ENCODE measurements at places on chromosomes 13 and 19.

DNA sequence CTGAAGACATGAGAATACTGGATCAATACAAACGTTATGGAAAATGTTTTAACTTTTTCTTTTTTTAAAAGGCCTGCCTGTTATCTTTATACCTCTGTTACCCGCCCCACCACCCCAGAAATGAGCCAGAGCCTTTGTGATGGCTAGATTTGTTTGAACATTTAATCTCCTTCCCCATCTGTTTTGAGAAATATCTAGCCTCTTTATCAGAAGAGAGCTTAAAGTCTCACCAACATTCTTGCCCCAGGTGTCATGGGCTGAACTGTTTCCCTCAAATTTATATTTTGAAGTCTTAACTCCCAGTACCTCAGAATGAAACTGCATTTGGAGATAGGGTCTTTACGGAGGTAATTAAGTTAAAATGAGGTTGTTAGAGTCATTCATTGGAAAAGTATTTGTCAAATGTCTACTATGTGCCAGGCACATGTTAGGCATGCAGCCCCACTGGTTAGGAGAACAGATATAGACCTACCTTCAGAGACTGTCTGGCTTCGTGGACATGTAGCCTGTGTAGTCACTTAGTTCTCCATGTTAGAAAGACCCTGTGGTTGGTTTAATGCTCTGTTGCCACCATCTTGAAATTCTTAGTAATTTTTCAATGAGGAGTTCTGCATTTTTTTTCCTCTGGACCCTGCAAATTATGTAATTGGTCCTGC, 6.3 kb upstream of the RB1 start:
- no peak for DNase-seq

DNA sequence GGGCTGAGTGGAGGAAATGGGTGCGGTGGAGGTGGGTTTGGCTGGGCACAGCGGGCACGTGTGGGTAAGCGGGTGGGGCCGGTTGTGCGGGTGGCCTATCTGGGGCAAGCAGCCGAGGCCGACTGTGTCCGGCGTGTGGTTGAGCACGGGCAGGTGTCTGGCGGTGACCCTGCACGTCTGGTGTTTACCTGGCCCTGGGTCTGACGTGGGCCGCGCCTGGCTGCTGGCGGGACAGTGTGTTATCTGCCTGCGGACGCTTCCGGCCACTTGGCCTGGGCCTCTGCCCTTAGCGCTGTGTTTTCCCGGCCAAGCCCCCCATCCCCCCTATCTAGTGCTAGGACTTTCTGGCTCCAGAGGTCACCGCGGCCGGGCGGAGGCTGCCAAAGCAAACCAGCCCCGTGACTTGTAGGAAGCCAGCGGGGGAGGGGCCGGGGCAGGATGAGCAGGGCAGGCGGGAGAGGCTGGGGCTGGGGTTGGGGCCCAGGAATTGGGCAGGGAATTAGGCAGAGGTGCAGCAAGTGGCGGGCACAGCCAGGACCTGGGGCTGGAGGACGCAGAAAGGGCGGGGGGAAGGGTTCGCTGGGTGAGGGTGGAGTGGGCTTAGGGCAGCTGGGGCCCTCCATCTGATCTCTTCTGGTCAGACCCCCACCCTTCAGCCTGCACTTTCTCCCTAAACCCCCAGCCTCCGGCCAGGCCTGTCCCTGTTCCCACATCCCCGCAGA, 534 bp upstream of the HPN start:
- DNase-seq = peak; percentile 86

DNA sequence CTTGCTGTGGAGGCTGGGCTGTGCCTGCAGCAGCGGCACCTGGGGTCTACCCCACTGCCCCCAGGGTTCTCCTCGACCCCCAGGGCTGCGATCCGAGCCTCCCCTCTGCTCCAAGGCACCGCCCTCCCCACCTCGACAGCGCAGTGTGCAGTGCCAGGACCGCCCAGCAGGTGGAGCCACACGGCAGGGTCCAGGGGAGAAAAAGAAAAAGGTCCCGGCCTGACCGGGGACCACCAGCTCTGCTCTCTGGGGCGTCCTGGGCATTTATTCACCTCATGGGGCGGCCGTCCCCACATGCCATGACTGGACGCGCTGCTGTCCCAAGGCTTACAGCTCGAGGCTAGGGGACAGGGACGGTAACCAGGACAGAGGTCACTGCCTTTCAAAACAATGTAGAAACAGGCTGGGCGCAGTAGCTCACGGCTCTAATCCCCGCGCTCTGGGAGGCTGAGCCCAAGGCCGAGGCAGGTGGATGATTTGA, 10.6 kb downstream of the REXO1 start:
- DNase-seq = peak; percentile 98

DNA sequence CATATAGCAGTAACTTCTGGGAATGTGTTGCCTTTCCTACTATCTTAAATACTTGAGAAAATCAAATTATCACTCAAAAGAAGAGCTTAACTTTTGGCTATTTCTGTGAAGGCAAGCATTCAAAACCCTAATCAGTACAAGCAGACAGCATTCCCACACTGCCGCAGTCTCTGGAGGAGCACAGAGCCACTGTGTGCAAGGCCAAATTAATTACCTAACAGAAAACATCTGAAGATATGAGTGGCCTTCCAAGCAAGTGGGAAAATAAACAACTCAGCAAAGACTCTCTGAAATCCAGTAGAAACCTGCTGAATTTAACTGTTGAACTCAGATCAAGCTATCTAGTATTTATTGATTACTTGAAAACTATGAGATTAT, 68.2 kb downstream of the COL4A1 start:
- DNase-seq = no peak

DNA sequence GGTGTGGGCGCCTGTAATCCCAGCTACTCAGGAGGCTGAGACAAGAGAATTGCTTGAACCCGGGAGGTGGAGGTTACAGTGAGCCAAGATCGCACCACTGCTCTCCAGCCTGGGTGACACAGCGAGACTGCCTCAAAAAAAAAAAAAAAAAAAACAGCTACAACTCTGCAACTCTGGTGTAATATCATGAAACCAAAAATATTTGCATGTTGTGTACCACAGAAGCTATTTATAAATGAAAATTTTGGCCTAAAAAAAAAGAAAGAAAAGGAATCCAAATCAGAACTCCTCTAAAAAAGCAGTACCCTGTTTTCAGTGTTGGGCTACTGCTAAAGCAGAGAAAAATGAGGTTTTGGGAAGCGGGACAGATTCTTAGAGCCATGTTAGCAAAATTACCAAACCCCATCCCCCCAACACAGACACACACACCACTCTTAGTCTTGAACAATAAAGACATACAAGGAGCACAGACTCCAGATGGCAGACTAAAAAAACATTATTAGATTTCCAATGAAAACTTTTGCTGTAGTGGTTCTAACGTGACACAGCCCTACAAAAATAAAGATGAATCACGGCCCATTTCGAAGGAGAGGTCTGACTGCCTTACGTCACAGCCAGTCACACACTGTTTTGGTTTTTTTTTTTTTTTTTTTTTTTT, 51.5 kb downstream of the INSR start:
- no peak for DNase-seq

- no peak for DNase-seq
Observed at GRCh38 chr13:48797127-48797526, 143.4 kb downstream of the CYSLTR2 start.

- no peak for DNase-seq
Observed at GRCh38 chr19:6873708-6874431, 13.5 kb upstream of the ADGRE1 start.

GRCh38 chr13:25727250-25727649, 324.6 kb downstream of the SHISA2 start:
- DNase-seq = no peak
